ENCODE measurements at places on chromosomes 1 and 21. TPM values are rescaled to one million over a fixed set of nuclear protein-coding genes. Genes with fewer than 3 reads are reported as not detected.

ZMPSTE24 gene
- 43.1 TPM for total RNA-seq

PSEN2 gene
- 13.1 TPM for total RNA-seq

APH1A gene
- total RNA-seq: 130 TPM

MGST3 gene
- 59.7 TPM for total RNA-seq

AGBL4 gene
- not detected for total RNA-seq

S100A5 gene
- not detected for total RNA-seq

TAL1 gene
- not detected for total RNA-seq

NBPF1 gene
- 36.2 TPM for total RNA-seq

LCE1B gene
- total RNA-seq: not detected

PPIAL4G gene
- not detected for total RNA-seq

GPR161 gene
- 0.35 TPM for total RNA-seq

B3GALT5 gene
- 0.02 TPM for total RNA-seq

FBXO42 gene
- 9.0 TPM for total RNA-seq

- DNase-seq: no peak
Observed at GRCh38 chr1:219201656-219202055, 28.0 kb downstream of the LYPLAL1 start.

GRCh38 chr21:45555251-45555556, 13.0 kb upstream of the SLC19A1 start:
- no peak for DNase-seq

DNA sequence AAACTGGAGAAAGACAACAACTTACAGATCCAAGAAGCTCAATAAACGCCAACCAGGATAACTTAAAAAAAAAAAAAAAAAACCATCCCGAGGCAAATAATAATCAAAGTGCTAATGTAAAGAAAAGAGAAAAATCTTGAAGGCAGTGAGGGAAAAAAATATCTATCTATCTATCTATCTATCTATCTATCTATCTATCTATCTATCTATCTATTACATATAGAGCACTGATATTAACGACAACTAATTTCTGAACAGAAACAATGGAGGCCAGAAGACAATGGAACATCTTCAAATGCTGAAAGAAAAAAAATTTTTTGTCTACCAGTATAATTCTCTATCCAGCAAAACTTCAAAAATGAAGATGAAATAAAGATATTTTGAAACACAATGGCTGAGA, 18.0 kb downstream of the PACC1 start:
- DNase-seq: no peak

GRCh38 chr1:166322470-166322869, 155.7 kb upstream of the FAM78B start:
- no peak for DNase-seq

DNA sequence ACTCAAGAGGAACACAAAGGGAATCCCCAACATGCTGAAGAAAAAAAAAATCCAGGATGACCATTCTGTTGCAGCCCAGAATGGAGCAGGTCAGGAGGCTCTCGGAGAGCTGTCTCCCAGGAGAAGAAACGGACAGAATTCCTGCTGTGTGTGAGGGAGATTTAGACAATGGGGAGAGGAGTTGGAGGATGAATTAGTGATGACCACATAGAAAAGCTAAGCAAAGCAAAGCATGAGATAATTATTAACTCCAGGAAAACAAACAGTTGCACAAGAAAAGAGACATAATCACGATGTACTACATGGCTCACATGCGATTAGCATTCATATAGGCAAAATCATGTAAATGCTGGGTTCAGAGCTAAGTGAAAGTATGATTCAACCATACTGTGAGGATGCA, 61.1 kb upstream of the SMYD2 start:
- DNase-seq: peak; percentile 54

- no peak for DNase-seq
Observed at GRCh38 chr1:168180148-168180524, 1.4 kb downstream of the TIPRL start.

DNA sequence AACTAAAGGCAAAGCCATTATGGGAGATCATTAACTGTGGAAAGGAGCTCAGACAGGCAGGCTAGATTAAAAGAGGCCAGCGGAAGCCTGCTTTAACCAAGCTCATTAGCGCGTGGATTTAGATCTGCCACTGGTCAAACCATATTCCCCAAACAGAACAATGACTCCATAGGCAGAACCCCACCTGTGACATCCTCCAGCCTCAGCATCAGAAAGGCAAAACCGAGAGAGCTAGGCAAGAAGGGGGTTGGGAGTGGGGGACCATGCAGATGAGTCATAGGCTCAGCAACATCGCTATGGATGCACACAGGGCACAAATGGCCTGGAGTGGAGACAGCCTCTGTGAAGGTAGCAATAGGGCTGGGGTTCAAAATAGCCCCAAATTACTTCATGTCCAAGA, 20.6 kb downstream of the MKNK1 start:
- DNase-seq: no peak

DNA sequence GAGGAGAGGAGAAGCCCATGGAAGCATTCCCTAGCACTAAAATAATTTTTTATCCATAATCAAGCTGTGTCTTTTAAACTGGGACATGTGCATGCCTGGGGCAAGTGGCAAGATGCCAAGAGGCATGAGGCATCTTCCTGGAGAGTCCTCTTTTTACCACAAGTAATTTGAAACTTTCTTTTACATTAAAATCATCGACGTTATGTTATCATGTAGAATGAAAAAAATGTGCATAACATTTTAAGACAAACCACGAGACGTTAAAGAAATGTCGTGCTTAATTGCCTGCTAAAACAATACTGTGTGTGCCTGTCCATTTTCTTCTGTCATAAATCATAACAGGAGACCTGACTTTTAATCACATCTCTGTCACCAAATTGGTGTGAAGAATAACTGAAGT, 1.5 kb downstream of the STYXL2 start:
- no peak for DNase-seq

DNA sequence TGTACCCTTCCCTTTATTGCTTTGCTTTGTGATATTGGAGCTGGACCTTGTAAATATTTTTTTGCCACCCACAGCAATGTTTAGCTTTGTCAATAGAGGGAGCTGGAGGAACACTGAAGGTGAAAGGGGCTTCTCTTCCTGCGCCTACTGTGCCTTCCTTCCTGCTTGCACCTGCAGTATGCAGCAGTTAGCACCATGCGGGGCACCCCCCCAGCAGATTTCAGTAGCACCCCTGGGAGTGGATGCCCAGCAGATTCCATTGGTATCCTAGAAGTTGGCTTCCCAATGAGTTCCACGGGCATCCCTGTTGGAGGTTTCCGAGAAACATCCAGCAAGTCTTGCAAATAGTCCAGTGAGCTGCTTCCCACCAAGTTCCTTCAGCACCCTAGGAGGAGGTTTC, 25.6 kb downstream of the S100A10 start:
- peak; percentile 66 for DNase-seq

GRCh38 chr1:176696109-176696508, 233.1 kb downstream of the PAPPA2 start:
- DNase-seq: no peak

DNA sequence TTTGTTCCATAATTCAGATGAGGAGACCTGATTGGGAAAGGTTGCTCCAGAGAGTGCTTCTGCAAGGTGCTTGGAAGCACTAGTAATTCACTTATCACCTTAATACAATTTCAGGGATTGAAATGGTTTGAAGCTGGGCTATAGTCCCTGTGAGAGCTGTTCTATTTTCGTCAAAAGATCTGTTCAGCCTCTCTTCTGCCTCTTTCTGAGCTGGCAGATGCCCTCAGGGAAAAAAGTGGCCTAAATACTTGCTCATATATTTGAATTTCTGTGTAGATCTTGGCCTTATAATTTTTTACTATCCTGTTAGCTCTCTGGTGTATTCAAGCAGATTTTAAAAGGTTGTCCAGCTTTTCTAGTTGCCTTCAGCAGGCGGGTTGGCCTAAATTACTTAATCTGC, 22.3 kb downstream of the C1orf146 start:
- DNase-seq: no peak

DNA sequence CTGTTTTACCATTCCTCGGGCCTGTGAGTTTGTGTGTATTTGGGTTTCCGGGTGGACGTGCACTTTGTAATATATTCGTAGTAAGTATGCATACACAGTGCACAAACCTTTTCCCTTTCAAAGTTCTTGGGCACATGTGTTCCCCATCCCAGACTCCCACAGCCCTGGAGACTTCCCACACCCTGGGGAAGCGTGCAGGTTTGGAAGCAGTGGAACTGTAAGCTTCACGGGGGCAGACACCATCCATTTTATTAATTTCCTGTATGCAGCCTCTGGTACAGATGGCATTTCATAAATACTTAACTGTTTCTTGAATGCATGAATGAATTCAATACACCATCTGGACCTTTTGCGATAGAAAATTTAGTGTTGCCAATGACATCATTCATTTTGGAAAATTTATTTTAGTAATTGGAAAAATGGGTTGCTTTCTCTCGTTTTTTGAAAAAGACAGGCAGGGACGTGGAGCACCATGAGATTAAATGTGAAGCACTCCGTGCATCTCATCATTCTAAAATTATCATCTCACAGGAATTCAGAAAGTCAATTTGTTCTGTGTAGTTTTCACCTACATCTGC, 10.8 kb downstream of the ETS2 start:
- DNase-seq: no peak

GRCh38 chr1:232568331-232568852, 61.5 kb downstream of the SIPA1L2 start:
- no peak for DNase-seq

- no peak for DNase-seq
Observed at GRCh38 chr1:169052727-169053126, 53.8 kb upstream of the ATP1B1 start.

- peak; percentile 59 for DNase-seq
Observed at GRCh38 chr1:6491480-6491962, at the start of gene PLEKHG5. PLEKHG5 (minus strand) TSS chr1:6491667; CDS start chr1:6477571, 14,096 bp downstream.

DNA sequence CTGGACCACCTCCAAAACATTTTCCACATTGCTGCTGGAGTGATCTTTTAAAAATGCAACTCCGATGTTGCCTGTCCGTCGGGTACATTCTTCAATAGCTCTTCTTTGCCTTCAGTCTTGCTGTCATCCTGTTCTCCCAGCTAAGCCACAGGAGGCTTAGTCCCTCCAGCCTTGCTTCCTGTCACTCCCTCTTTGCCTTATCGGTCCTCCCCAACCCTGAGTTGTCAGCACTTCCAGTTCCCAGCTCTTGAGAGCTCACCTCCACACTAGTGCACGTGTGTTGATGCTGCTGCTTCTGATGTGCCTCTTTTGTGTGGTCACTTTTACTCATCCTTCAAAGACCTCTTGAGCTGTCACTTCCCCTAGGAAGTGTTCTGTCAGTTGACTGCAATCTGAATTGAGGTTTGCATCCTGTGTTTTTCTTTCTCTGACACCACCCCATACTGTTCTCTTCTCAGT, 15.3 kb downstream of the UCK2 start:
- no peak for DNase-seq

- no peak for DNase-seq
Observed at GRCh38 chr1:11474826-11475225, 4.1 kb upstream of the DISP3 start.

GRCh38 chr1:115433483-115433882, 95.4 kb upstream of the NGF start:
- no peak for DNase-seq

- no peak for DNase-seq
Observed at GRCh38 chr1:154406886-154407197, 1.7 kb downstream of the IL6R start.

DNA sequence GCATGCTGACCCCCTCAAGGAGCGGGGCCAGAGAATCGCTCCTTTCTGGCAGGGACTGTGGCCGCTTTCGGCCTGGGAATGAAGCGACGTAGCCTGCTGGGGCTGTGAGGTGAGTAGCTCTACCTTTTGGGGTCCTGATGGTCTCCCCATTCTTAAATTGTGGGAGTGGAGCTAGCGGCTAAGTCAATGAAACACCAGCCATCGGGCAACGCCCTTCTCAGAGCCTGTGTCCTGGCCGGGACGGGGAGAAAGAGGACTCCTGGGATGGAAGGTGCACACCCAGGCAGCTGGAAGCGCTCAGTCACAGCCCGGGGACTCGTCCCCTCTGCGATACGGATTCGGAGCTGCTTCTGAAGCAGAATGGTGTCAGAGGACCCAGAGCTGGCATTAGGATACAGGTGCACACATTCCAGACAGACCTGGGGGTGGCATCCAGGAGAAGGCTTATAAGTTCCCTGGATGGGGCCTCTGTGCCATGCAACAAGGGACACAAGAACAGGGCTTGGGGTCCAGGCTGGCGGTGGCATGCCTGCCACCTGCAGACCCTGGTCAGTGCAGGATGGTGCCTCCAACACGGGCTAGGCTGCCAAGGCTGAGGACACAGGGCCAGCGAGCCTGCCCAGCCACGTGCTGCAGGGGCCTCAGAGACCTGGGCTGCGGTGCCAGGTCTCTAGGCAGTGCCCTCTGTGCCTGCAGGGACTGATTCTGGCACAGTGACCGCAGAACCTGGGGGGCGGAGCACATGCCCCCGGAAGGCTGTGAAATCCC, 945 bp upstream of the WNT9A start:
- DNase-seq: no peak

All from HepG2 (cell line).